Cortex of kidney (tissue), 1 donor: ENCODE measurements at places on chromosomes 4 and X.

- no peak for DNase-seq
Observed at GRCh38 chr4:134585972-134586371, 384.4 kb upstream of the PABPC4L start.

- DNase-seq: no peak
Observed at GRCh38 chrX:139639253-139639652, 68.7 kb downstream of the MCF2 start.

DNA sequence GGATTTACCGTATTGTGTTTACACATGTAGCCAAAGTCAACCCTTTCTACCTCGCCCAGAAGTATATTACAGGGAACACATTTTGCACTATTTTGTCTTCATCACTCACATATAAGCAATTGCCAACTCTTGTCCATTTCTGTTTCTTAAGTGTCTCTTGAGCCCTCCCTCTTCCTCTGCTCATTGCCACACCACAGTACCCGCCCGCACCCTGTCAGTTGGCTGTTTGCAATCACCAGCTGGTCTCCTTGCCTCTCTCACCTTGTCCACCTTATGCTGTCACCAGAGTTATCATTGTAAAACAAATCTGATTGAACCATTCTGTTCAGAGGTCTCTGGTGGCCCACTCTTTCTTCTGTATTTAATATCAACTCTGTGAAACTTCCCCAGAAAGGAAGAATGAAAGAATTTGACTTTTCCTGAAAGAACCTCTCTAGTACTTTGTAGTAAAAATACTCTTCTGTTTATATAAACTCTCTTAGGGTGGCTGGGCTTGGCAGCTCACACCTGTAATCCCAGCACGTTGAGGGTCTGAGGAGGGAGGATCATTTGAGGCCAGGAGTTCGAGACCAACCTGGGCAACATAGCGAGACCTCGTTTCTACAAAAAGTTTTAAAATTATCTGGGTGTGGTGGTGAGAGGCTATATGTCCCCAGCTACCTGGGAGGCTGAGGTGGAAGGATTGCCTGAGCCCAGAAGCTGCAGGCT is 50.2 kb downstream of the ING2 start:
- no peak for DNase-seq

- DNase-seq: no peak
Observed at GRCh38 chr4:1365271-1366178, 18.5 kb downstream of the UVSSA start.

DNA sequence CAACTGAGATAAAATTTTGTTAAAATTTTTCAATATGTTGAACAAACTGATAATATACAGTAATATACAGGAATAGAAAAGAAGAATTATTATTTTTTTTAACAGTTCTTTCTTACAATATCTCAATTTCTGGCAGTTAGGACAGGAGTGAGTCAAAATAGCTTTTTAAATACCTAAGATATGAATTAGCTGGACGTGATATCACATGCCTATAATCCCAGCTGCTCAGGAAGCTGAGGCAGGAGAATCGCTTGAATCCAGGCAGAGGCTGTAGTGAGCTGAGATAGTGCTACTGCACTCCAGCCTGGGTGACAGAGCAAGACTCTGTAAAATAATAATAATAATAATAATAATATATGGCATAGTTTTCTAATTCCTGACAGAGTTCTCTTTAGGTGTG is 1039.3 kb downstream of the STPG2 start:
- DNase-seq: no peak

DNA sequence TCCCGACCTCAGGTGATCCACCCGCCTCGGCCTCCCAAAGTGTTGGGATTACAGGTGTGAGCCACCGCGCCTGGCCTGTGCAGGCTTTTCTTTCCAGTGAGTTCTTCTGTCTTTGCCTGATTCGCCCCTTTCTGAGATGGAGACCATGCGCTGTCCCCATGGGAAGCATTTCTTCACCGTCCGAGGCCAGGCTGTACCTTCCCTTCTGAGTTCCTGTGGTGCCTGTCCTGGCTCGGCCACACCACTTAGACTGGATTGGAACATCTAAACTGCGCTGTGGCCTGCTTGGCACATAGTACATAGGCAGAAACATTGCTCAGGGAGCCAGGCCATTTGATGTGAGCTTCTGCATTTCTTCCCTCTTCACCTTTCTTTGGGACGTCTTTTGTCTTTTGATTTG is 23.7 kb downstream of the FAM193A start:
- no peak for DNase-seq

GRCh38 chr4:146472404-146472803 is 49.3 kb downstream of the SLC10A7 start:
- DNase-seq: no peak

DNA sequence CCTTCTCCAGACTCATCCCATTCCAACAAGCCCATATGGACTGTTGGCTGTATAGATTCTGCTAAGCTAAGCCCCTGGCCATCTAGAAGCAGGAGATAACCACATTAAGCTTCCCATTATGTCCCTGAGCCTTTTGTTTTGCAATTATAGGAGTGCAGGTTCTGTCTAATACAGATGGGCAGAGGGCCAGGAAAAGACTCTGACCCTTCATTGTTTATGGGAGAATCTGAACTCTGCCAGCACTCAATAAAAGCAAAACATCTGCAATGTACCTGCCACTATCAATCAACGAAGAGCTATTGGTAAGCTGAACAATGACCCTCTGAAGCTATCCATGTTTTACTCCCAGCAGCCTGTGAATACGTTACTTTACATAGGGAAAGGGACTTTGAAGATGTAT is 207.3 kb upstream of the CLNK start:
- DNase-seq: no peak

DNA sequence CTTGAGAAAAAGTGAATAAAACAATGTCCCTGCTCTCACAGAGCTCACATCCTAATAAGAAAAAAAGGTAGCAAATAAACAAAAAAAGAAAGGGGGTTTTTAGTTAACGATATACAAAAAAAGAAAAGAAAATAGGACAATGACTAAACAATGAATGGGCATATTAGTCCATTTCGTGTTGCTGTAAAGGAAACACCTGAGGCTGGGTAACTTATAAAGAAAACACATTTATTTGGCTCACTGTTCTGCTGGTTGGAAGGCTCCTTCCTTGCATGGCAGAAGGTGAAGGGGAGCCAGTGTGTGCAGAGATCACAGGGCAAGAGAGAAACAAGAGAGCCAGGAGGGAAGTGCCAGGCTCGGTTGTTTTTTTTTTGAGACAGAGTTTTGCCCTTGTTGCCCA is 4.7 kb upstream of the KLF3 start:
- no peak for DNase-seq
